Sciatic nerve (tissue), 2 donors: ENCODE measurements at places on chromosomes 5 and 9.

GRCh38 chr5:157295247-157295646 lies 29.3 kb downstream of the CYFIP2 start:
- no peak for DNase-seq

GRCh38 chr5:132411304-132412013 lies 41.9 kb downstream of the SLC22A5 start:
- DNase-seq: no peak

- DNase-seq: peak; percentile 69
Measured at GRCh38 chr9:134324359-134325095, 1.7 kb upstream of the RXRA start.

DNA sequence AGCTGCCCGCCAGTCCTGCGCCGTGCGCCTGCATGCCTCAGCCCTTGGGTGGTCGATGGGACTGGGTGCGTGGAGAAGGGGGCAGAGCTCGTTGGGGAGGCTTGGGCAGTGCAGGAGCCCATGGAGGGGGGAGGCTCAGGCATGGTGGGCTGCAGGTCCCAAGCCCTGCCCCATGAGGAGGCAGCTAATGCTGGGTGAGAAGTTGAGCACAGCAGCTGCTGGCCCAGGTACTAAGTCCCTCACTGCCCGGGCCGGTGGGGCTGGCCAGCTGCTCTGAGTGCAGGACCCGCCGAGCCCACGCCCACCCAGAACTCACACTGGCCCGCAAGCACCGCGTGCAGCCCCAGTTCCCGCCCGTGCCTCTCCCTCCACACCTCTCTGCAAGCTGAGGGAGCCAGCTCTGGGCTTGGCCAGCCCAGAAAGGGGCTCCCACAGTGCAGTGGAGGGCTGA lies 764.3 kb upstream of the TYRP1 start:
- DNase-seq: no peak

DNA sequence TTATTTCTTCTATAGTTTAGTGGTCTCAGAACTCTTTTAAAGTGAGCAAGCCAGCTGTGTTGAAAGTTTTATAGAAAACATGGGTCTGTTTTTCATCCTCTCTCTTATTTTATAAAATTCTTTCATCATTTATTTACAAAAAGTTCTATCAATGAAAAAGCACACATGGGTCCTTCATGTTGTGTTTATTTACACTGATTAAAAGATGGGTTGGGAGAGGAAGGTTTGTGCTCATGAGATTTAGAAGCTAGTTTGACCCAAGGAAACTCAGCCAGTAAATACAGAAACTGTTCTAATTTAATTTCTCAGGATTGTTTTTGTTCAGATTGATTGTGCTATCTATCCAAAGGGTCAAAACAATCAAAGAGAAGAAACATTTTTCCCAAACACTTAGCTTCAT lies 178.8 kb upstream of the KLF9 start:
- no peak for DNase-seq

GRCh38 chr5:78537821-78538220 lies 110.8 kb downstream of the LHFPL2 start:
- no peak for DNase-seq

DNA sequence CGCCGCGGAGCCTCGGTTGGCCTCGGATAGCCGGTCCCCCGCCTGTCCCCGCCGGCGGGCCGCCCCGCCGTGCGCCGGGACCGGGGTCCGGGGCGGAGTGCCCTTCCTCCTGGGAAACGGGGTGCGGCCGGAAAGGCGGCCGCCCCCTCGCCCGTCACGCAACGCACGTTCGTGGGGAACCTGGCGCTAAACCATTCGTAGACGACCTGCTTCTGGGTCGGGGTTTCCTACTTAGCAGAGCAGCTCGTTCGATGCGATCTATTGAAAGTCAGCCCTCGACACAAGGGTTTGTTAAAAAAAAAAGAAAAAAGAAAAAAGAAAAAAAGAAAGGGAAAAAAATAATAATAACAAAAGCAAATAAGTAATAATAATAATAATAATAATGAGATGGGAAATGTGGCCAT lies 112.8 kb downstream of the GCNT1 start:
- DNase-seq: no peak

DNA sequence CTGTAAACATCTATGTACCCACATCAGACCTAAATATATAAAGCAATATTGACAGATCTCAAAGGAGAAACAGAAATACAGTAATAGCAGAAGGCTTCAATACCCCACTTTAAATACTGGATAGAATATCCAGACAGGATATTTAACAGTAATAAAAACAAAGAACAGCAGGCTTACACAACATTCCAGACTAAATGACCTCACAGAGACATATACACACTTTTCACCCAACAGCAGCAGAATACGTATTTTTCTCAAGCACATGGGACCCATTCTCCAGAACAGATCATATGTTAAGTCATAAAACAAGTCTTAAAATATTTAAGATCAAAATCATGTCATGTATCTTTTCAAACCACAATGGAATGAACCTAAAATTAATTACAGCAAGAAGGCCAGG lies 76.8 kb downstream of the CAMSAP1 start:
- no peak for DNase-seq

DNA sequence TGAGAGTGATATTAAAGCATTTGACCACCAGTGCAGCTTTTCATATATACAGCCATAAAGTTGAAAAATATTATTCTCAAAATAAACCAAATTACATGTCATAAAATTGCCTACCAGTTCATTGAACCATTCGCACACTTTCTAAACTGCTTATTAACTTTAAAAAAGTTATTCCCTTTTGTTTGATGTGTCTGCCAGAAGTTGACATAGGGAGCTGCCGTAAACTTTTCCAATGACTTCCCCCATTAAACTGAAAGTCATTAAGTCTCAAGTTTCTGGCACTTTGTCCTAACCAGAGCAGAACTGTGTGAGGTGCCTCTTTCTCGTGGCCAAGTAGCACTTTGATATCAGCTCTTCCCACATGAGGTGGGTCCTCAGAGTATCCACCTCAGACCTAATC lies 582.0 kb upstream of the DMAC1 start:
- no peak for DNase-seq

GRCh38 chr5:965604-966344 lies 42.8 kb upstream of the NKD2 start:
- DNase-seq: peak; percentile 53

- peak; percentile 2 for DNase-seq
Measured at GRCh38 chr5:134638760-134639201, 6.2 kb upstream of the SAR1B start.

- DNase-seq: no peak
Measured at GRCh38 chr9:127538849-127539258, 73.2 kb upstream of the STXBP1 start.

DNA sequence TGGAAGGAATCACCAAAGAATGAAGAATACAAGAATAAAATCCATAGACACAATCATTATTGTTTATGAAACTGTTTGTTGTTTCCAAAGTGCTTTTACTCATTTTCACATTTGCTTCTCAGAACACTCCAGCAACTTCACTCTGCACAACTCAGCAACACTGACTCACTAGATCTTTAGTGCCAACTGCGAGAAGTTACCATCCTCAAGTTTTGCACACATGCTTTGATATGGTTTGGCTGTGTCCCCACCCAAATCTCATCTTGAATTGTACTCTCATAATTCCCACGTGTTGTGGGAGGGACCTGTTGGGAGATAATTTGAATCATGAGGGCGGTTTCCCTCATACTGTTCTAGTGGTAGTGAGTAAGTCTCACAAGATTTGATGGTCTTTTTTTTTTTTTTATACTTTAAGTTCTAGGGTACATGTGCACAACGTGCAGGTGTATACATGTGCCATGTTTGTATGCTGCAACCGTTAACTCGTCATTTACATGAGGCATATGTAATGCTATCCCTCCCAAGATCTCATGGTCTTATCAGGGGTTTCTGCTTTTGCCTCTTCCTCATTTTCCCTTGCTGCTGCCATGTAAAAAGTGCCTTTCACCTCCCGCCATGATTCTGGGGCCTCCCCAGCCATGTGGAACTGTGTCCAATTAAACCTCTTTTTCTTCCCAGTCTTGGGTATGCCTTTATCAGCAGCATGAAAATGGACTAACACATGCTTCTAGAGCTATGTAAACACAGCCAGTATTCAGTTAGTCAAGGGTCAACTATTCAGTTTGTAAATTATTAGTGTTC lies 36.9 kb downstream of the CLINT1 start:
- DNase-seq: no peak

DNA sequence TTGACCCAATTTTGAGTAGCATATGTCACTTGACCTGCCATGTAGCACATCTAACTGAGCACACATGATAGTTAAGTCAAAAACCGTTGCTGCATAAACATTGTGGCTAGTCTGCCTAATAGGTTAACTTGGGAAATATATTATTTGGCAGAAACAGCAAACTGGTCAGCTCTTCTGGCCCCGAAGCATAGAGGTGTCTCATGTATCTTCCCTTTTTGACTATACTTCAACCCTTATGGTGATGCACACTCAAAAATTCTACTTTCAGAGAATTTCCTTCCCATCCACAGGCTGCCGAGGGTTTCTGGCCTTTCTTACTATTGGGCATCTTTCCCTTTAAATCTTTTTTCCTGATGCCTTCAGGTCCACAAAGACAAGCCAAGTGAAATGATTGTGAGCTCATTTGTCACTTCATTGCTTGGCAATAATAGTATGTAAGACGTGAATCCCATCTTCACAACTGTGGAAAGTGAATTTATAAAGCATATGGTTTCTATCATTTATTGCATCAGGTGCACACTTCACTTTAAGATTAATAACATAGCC lies 41.2 kb downstream of the MOCS2 start:
- DNase-seq: no peak

DNA sequence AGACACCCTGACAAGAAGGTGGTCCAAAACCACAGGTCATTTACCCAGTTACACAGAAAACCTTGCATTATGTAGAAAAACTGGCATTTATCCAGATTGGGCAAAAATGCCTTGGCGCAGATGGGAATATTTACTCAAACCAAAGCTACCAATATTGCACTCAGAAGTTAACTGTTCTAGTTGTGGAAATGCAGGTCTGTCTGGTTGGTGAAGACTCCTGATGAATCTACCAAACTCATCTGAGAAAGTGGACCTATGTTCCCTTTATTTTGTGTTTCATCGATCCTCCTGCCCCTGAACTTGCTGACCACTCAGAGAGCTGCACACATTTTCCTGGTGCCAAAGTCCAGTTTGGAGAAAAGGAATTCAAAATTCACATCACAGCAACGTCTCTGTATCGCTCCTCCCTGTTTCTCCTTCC lies 85.2 kb upstream of the ALDH1A1 start:
- DNase-seq: no peak

DNA sequence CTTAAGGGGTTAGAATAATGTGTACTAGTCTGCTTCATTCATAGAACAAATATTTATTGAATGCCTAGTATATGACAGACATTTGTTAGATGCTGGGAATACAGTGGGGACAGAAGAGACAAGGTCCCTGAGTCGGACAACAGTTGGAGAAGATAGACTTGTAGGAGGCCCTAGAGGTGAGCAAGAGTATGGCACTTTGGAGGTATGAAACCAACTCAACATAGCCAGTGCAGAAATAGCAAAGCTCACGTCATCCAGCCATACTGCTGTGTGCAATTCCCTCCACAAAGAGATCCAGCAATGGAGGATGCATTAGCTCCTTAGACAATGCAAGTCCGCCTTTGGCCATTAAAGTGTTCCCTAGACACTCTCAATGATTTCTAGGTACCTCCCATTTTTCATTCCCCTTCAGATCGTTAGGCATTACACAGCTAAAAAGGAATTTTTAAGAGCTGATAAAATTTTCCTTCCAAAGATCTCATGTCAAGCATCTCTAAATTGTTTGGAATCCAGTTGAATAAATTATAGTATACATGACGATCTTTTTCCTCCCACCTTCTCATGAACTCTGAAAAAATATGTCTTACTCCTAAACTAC lies 1949.6 kb upstream of the WWC1 start:
- no peak for DNase-seq

- DNase-seq: no peak
Measured at GRCh38 chr5:95447961-95448360, 56.8 kb downstream of the FAM81B start.

GRCh38 chr5:83568186-83568585 lies 96.6 kb downstream of the VCAN start:
- no peak for DNase-seq

DNA sequence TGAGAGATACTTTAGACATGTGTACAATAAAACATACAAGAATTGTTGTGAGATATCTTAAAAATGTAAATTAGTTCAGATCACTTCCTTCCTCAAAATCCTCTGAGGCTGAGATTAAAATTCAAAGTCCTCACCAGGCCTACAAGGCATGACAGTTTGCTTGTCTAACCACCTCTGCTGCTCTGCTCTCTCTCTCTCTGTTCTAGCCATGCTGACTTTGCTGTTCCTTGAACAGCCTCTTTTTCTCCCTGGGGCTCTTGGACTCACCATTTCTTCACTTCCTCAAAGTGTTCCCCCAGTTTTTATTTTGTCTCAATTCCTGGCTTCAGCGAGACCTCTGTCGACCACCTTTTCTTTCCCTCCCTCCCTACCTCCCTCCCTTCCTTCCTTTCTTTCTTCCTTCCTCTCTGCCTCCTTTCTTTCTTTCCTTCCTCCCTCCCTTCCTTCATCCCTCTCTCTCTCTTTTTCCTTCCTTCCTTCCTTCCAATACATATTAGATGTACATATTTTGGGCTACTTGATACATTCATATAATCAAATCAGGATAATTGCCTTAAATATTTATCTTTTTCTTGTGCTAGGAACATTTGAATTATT lies 27.0 kb downstream of the CATSPER3 start:
- no peak for DNase-seq

DNA sequence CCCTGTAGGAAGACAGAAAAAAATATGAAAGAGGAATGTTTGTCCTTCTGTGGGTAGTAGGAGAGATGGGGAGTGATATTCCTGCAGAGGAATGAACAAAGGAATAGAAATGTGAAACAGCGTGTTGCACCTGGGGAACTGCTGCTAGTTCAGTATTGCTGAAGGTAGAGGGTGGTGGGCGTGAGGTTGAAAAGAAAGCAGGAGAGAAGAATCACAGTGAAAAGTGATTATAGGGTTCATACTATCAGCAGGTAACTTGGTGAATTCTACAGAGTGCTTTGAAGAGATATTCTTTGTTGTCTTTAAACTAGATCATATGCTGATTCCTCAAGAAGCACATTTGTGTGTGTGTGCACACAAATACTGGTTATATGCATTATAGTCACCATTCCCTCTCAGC lies 95.6 kb downstream of the ADGRV1 start:
- DNase-seq: no peak

DNA sequence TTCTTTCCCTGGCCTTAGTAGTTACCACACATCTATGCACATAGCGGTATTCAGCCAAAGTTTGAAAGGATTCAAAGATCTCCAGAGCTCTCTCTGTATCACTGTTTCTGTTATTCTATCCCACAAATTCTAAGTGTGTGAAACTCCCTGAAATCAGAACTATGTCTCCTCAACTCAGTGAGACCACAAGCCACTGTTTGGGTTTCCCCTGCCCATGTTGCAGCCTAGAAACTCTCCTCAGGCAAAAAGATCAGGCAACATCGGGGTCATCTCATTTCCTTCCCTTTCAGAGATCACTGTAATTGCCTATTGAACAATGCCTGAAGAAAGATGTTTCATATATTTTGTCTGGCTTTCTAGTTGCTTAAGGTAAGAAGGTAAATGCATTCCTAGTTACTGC lies 135.6 kb downstream of the TMC1 start:
- no peak for DNase-seq
